ENCODE measurements at places on chromosomes 16 and 17. TPM values are rescaled to one million over a fixed set of nuclear protein-coding genes. Genes with fewer than 3 reads are reported as not detected.

CIAPIN1 gene
- 35.2 TPM for total RNA-seq

STRADA gene
- 112 TPM for total RNA-seq

DDX52 gene
- 25.0 TPM for total RNA-seq

KRTAP1-5 gene
- total RNA-seq: not detected

MT4 gene
- total RNA-seq: not detected

DNA sequence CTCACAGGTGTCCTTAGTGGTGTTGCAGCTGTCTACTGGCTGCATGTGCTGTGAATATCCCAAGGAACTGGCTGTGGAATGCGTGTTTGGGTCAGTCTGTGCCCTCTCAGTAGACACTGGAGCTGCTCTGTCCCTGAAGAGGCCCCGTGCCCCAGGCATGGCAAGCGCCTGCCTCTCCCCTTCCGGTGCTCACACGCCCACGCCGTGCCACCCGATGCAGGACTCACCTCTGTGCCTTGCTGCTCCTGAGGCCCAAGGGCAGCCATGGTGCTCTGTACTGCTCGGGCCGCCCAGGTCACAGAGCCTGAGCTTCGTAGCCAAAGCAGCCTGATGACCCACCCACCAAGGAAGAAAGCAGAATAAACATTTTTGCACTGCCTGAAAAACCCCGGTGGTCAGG is 10.0 kb downstream of the RGS11 start:
- no peak for DNase-seq

- no peak for DNase-seq
Measured at GRCh38 chr17:14211801-14212200, 24.9 kb downstream of the CDRT15 start.

GRCh38 chr17:57524839-57525568 is 220.1 kb downstream of the CCDC182 start:
- no peak for DNase-seq

GRCh38 chr17:68584581-68585303 is 16.4 kb downstream of the FAM20A start:
- DNase-seq: no peak

DNA sequence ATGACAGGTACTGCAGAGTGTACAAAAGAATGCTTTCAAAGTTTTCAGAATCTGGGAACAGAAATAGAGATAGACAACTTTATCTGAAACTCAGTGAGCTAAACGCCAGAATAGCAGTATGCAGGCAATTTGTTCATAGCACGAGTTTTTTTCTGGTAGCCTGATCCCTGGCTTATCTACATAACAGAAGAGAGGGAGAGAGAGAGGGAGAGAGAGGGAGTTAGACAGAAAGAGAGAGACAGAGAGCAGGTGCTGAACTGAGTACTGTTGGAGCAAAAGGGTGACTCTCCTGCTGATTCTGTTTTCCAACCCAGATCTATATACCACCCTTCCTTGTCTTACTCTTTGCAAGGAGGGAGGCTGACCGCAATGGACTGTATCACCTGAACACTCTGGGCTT is 388.0 kb upstream of the CA10 start:
- DNase-seq: no peak

DNA sequence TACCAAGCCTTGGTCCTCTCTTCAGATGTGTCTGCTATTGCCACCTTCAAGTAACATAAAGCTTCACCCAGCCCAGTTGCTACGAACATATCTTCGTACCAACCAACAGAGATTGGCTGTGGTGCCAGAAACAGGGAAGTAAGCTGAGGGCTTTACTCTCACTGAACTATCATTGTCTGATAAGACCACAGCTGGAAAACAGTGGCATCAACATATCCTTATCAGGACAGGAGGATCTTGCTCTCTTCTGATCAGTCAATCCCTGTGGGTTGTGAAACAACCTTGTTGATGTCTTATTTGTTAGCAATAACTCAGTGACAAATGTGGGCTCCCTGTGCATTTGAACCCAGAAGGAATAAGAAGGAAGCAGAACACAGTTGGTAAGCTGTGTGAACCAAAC is 446.3 kb upstream of the MAF start:
- DNase-seq: no peak

- DNase-seq: no peak
Measured at GRCh38 chr16:69012906-69013305, 92.5 kb upstream of the HAS3 start.

DNA sequence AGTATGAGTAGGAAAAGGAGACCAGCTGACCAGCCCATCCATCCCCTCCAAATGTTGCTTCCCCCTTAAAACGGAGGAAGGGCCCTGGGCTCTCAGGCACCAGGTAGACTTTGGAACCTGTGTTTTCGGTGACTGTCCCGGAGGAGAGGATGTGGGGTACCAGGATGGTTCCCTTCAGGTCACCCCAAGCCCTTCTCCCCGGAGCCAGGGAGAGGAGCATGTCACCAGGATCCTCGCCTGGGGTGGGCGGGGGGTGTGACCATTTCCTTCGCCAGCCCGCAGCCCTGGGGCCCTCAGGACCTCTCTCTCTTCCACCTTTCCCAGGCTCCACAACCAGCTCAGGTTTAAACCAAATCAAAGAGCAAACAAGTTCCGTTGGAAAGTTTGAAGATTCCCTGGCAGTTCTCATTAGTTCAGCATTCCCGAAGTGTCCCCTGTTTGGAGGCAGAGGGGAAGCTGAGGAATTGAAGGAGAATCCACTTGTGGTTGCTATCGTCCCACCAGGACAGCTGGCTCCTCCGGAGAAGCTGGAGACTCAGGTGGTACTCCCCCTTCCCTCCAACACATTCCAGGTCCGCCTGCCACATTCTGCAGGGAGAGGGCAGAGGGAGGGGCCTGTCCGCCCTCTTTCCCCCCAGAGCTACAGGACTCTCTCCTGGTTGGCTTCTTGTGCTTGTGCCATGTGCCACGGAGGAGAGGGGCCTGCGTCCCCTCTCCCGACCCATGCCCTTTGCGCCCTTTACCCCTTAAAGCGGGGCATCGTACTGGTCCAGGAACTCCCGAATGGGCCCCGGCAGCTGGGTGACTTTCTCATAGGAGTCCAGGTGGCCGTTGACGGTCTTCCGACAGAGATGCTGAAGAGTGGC is 2.0 kb downstream of the SOCS3 start:
- no peak for DNase-seq

GRCh38 chr17:78879635-78880186 is 23.3 kb downstream of the CEP295NL start:
- DNase-seq: no peak

DNA sequence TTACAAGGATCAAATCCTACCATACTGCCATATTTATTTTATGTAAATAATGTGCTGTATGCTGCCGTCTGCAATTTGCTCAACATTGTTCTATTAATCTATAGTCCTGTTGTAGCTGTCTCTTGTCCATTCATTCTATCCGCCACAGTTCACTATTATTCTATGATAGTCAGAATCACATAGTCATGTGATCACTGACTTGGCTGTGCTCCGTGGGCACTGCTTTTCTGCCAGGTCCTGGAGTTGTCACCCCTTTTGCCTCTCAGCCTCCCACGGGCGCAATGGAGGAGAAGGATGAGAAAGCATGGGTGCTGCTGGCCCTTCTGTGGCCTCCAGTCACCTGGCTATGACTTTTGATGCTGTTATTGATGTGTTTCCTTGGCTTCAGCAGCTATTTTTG is 37.3 kb upstream of the ANKFY1 start:
- DNase-seq: no peak

- no peak for DNase-seq
Measured at GRCh38 chr17:78826836-78827509, 13.6 kb downstream of the USP36 start.

DNA sequence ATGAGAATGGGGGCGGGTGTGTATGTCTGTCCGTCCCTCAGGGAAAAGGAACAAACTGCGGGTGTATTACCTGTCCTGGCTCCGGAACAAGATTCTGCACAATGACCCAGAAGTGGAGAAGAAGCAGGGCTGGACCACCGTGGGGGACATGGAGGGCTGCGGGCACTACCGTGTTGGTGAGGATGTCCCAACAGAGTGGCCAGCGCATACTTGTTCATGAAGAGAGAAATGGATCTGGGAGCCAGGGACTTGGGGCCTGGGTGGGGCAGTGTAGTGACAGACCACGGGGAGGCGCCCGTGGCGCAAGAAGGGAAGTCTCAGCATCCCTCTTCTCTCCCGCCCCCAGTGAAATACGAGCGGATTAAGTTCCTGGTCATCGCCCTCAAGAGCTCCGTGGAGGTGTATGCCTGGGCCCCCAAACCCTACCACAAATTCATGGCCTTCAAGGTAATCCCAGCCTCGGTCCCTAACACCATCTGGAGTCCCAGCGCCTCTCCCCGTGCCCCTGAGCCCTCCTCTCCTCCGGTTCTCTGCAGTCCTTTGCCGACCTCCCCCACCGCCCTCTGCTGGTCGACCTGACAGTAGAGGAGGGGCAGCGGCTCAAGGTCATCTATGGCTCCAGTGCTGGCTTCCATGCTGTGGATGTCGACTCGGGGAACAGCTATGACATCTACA is 3.5 kb upstream of the C17orf107 start:
- no peak for DNase-seq

DNA sequence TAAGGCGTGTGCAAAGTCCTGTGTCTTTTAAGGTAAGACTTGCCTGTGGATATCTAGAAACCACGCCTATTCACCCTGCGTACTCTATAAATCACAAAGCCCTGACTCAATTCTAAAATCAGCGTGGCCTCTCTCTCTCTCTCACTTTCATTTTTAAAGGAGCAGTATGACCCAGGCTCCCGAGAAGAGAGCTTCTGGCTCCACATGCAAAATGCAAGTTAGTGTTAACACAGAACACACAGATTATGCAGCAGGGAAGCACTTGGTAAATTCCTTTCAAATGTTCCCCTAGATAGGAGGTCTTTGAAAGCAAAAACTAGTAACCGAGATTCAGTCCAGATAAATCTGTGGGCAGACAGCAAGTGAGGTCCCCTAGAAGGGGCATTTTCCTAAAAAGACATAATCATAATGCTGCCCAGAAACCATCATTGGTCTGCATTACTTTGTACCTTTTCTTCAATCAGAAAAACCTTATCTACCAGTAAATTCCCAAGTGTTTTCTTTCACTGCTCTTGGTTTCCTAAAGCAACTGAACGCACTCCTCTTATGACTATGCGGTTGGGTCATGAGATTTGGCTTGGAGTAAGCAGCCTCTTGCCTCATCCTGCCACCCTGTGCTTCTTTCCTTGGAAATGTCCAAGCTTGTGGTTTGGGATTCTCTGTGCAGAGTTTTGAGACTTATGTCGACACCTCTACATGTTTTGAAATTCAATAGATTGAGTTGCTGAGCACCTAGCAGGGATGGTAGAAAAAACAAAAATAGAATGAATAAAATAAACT is 31.7 kb upstream of the KCNJ2 start:
- peak; percentile 32 for DNase-seq

- no peak for DNase-seq
Measured at GRCh38 chr17:13947499-13947898, 121.8 kb upstream of the COX10 start.

- peak; percentile 53 for DNase-seq
Measured at GRCh38 chr16:2817340-2818271, 569 bp downstream of the PRSS21 start.

DNA sequence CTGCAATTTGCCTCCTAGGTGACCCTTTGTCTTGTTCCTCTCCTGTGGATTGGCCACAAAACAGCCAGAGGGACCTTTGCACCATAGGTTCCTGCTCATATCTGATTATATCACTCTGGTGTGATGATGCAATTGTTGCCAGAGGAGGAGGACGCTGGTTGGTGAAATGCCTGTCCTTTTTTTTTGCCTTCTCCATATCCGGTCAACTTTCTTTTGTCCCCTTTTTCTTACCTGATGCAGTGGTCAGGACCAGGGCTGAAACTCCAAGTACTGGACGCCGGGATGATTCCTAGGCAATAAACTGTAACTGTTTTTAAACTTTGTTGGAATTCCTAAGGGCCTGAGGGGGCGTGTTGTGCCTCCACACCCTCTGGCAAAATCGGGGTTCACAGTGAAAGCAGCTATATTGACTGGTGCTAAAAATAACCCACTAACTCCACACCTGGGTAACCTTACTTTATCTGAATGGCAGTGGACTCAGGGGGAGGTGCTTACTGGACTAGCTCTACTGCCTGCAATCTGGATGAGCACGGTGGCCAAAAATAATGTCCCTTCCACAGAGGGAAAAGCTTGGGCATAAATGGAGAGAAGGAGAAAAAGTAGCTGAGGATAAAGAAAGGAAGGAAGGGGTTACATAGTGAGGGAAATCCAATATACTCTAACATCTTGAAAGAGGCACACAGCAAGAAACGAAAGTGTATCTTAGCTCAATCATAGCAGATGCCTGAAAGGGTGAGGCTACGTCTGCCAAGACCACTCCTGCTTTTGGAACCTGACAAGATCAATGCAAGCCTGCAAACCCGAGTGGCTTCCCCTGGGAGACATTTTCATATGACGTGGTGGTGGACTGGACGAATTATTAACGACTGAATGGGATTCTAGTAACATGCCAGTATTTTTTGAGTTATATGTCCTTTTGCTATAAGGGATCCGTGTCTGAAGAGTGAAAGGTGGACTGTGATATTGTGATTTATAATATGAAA is 28.4 kb upstream of the ZNF423 start:
- no peak for DNase-seq

DNA sequence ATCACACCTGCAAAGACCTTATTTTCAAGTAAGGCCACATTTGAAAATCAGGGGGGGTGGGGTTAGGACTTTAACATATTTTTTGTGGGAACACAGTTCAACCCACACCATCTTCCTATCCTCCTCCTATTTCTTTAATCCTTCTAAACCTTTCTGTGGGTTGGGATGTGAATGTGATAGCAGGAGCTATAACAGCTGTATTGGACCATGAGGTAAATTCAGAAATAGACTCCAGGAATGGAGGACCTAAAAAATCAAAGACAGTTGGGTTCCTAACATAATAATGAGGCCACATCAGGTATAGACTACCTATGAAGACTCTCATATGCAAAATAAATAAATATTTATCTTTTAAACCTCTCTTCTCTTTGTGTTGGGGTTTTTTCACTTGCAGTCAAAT is 451.4 kb downstream of the XYLT1 start:
- no peak for DNase-seq

Data from activated naive CD4-positive, alpha-beta T cell treated with anti-CD3 and anti-CD28 coated beads, Interleukin-2, amount 50 U/mL, for 72 hours (primary cell).